ENCODE measurements at places on chromosomes 6 and 20. TPM values are rescaled to one million over a fixed set of nuclear protein-coding genes. Genes with fewer than 3 reads are reported as not detected.

SSTR4 gene
- not detected for total RNA-seq

EPHA7 gene
- 0.10 TPM for total RNA-seq

DPPA5 gene
- total RNA-seq = not detected

CD24 gene
- total RNA-seq = 2.1 TPM

CLIC1 gene
- 408 TPM for total RNA-seq

EYA2 gene
- 32.8 TPM for total RNA-seq

PRSS16 gene
- 0.19 TPM for total RNA-seq

HTR1B gene
- 0.16 TPM for total RNA-seq

HNF4A gene
- 0.51 TPM for total RNA-seq

HTR1E gene
- not detected for total RNA-seq

HCK gene
- 35.1 TPM for total RNA-seq

ACSS1 gene
- 14.3 TPM for total RNA-seq

SYNDIG1 gene
- total RNA-seq = 0.77 TPM

PRND gene
- not detected for total RNA-seq

TAAR1 gene
- total RNA-seq = not detected

STX11 gene
- 32.7 TPM for total RNA-seq

SPTLC3 gene
- total RNA-seq = 6.5 TPM

TAP1 gene
- total RNA-seq = 41.6 TPM

CST2 gene
- not detected for total RNA-seq

OR12D3 gene
- total RNA-seq = not detected

TNFRSF6B gene
- 4.7 TPM for total RNA-seq

ELOVL4 gene
- 0.58 TPM for total RNA-seq

PPIL6 gene
- total RNA-seq = 2.3 TPM

KCNK16 gene
- not detected for total RNA-seq

C6orf15 gene
- not detected for total RNA-seq
